Kasumi-1 (cell line): ENCODE measurements at places on chromosomes 16 and 17.

- no peak for DNase-seq
These were observed 14.4 kb upstream of the MRPS23 start for GRCh38 chr17:57864273-57864672.

DNA sequence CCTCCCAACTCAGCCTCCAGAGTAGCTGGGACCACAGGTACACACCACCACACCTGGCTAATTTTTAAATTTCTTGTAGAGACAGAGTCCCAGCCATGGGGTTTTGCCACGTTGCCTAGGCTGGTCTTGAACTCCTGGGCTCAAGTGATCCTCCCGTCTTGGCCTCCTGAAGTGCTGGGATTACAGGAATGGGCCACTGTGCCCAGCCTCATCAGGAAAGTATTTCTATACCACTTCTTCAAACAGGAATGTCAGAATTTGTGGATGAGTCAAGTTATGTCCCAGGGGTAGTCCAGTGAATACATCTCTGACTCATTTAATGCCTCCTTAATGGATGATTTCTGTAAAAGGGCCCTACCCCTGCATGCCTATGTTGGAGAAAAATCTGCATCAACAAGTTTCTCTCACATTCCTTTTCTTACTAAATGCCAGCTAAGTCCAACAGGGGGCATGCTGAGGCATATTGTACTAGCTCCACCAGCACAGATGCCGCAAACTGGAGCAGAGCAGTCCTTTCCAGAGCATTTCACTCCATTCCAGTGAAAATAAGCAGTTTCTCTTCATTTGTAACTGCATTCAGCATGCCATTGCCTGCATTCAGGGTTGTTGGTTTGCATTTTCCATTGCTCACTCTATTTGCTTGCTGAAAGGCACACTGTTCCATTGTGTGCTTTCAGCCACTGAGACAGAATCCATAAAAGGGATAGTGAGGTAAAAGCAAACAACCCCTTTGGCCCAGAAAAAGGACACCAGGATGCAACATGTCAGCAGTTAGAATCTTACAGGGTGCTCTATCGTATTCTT, 5.3 kb upstream of the CAVIN1 start:
- DNase-seq: peak; percentile 91

- DNase-seq: no peak
These were observed 7.2 kb downstream of the PDK2 start for GRCh38 chr17:50102164-50102991.

GRCh38 chr16:73280388-73280787, 232.5 kb upstream of the ZFHX3 start:
- DNase-seq: no peak
